ENCODE measurements at places on chromosomes 11 and 22. TPM values are rescaled to one million over a fixed set of nuclear protein-coding genes. Genes with fewer than 3 reads are reported as not detected.

Gene PRMT3
- 28.9 TPM for total RNA-seq

Gene OR5B21
- total RNA-seq: not detected

Gene DNAJB13
- total RNA-seq: 0.57 TPM

Gene BIRC3
- 51.8 TPM for total RNA-seq

Gene KRTAP5-8
- not detected for total RNA-seq

Gene RAB3IL1
- 17.9 TPM for total RNA-seq

Gene LRFN4
- total RNA-seq: 87.5 TPM

Gene ASCL2
- 0.08 TPM for total RNA-seq

Measured in A549 treated with AZD2906 at 1 μM for 4 hours (cell line).